Calu3 (cell line): ENCODE measurements at places on chromosomes 1 and 21. TPM values are rescaled to one million over a fixed set of nuclear protein-coding genes. Genes with fewer than 3 reads are reported as not detected.

The JUN gene
- 76.5 and 89.3 TPM in 2 replicates for total RNA-seq

The GPR89B gene
- total RNA-seq = 22.1 and 24.0 TPM in 2 replicates

The CR1 gene
- total RNA-seq = not detected in 2 replicates

- H3K36me3 ChIP-seq = peaks cover 9% of the 10 kb centered on the region
- peak within 1 kb of the TSS; percentile 72 for H3K4me3 ChIP-seq
- H3K27ac ChIP-seq = peak within 1 kb of the TSS; percentile 78
- no peaks in the 10 kb centered on the region for H3K27me3 ChIP-seq
- DNase-seq = no peak
Measured at GRCh38 chr1:241532162-241532531, at the start of gene KMO. Gene KMO, plus strand, starts transcription at chr1:241532378. Its CDS starts 67 bp downstream, at chr1:241532445.

GRCh38 chr1:32612189-32612881 lies 38.0 kb downstream of the ZBTB8OS start:
- H3K27me3 ChIP-seq = no peaks in the 10 kb centered on the region
- H3K4me1 ChIP-seq = peaks cover 9% of the 10 kb centered on the region
- H3K4me3 ChIP-seq = peak overlapping the region; percentile 69
- DNase-seq = peak; percentile 93
- peaks cover 17% of the 10 kb centered on the region for H3K36me3 ChIP-seq

DNA sequence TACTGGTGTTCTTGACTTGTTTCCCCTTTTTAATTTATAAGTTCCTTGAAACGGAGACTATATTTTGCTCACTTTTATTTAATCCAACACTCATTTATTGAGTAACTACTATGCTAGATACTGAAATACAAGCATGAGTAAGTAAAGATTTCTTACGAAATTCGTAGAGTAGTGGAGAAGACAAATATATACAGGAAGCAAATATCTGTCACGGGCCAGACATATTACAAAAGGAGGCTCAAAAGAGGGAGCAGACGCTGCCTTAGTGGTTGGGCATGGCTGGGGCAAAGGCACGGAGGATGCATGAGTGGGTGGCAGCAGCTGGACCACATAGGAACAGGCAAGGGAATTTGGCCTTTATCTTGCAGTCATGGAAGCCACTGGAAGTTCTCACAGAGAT lies 6.8 kb downstream of the NCF2 start:
- no peak overlapping the region for H3K27ac ChIP-seq
- DNase-seq = no peak
- H3K36me3 ChIP-seq = no peaks in the 10 kb centered on the region

DNA sequence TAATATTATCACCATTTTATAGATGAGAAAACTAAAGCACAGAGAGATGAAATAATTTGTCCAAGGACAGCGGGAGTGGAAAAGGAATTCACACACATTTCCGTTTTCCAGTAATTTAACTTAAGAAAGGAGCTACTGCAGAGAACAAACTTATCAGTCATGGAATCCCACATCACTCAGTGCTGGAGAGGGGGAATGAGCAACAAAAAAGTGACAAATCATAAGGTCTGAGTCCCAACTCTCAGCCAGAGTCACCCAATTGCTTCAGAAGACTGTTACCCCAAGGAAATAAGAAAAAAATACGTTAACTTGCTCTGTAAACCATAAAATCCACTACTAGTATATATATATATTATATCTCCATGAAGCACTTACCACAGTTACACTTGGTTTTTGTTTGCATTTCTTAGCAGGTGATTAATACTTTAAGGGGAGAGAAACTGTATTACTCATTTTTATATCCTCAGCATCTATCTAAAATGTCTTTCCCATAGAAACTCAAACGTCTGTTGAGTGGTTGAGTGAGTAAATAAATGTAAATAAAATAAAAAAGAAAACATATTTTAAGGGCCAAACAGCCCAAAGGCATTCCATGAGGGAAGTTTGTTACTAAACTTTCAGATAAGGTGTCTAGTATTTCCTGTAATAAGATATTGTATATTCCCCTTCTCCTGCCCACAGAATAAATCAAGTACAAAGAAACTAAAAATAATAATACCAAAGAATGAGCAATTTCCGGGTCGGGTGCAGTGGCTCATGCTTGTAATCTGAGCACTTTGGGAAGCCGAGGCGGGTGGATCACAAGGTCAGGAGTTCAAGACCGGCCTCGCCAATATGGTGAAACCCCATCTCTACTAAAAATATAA lies 76.8 kb downstream of the SLC45A1 start:
- peaks cover 5% of the 10 kb centered on the region for H3K36me3 ChIP-seq
- DNase-seq = peak; percentile 25
- no peaks in the 10 kb centered on the region for H3K27me3 ChIP-seq
- no peak overlapping the region for H3K4me3 ChIP-seq

- no peak overlapping the region for H3K4me3 ChIP-seq
- peak; percentile 74 for DNase-seq
- H3K36me3 ChIP-seq = peaks cover 12% of the 10 kb centered on the region
- peaks cover 90% of the 10 kb centered on the region for H3K4me1 ChIP-seq
- no peaks in the 10 kb centered on the region for H3K27me3 ChIP-seq
Measured at GRCh38 chr1:164772635-164773034, 213.7 kb downstream of the PBX1 start.

DNA sequence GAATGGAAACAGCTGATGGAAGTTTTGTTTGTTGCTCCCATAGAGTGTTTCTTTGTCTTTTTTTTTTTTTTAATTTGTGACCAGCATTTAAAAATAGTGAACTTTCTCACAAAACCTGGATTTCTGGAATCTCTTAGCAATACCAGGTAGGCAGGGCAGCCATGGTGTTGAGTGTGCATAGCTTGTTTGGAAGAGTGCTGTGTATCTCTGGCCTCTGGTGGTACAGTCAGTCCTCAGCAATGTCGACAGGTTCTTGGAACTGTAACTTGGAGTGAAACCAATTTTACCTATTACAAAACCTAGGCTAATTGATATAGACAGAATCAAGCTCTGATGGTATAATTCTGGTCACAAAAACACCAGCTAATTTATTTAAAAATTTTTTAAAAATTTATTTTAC lies 6.7 kb downstream of the AADACL3 start:
- H3K27ac ChIP-seq = no peak overlapping the region
- H3K36me3 ChIP-seq = no peaks in the 10 kb centered on the region
- no peak overlapping the region for H3K4me3 ChIP-seq
- H3K4me1 ChIP-seq = no peaks in the 10 kb centered on the region
- DNase-seq = no peak

DNA sequence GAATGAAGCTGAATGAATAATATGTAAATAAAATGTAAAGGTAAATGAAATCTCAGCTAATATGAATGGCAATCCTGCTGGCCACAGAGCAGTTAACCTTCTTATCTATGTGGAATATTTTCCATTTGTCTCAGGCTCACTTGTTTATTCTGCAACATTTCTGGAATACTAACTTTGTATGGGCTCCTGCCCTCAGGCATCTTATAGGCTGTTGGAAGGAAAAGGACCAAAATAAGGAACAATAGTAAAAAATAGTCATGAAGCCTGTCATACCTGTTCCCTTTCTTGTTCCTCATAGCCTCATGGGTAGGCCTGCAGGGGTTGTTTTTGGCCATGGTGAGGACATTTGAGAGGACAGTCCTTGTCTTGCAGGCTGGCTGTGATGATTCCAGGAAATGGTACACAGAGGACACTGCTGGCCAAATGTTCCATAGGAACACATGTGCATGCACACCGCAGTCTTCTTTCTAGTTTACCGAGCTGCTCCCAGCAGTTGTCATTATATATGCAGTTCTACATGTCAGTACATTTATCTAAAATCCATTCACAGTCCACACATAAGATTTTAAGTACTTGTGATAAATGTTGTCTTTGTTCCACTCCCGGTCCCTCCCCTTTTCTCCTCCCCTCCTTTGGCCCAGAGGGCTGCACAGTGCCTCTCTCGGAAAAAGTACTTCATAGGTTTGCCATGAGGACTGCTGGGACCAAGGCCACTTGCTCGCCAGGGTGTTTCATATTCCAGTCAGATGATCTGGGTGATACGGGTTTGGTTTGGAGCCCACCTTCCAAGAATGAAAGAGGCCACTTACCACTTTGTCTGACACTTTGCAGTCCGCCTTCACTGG lies 15.2 kb upstream of the KCNQ4 start:
- peaks cover 33% of the 10 kb centered on the region for H3K36me3 ChIP-seq
- no peak overlapping the region for H3K4me3 ChIP-seq
- no peak overlapping the region for H3K27ac ChIP-seq
- no peaks in the 10 kb centered on the region for H3K27me3 ChIP-seq

GRCh38 chr1:168420177-168420576 lies 123.6 kb downstream of the XCL2 start:
- no peaks in the 10 kb centered on the region for H3K36me3 ChIP-seq
- no peak for DNase-seq
- H3K4me3 ChIP-seq = no peak overlapping the region
- no peak overlapping the region for H3K27ac ChIP-seq

- H3K36me3 ChIP-seq = peaks cover 8% of the 10 kb centered on the region
- H3K27me3 ChIP-seq = no peaks in the 10 kb centered on the region
- peak; percentile 87 for DNase-seq
- H3K4me3 ChIP-seq = no peak overlapping the region
- peaks cover 10% of the 10 kb centered on the region for H3K4me1 ChIP-seq
Measured at GRCh38 chr1:205523891-205524793, 19.7 kb downstream of the CDK18 start.

DNA sequence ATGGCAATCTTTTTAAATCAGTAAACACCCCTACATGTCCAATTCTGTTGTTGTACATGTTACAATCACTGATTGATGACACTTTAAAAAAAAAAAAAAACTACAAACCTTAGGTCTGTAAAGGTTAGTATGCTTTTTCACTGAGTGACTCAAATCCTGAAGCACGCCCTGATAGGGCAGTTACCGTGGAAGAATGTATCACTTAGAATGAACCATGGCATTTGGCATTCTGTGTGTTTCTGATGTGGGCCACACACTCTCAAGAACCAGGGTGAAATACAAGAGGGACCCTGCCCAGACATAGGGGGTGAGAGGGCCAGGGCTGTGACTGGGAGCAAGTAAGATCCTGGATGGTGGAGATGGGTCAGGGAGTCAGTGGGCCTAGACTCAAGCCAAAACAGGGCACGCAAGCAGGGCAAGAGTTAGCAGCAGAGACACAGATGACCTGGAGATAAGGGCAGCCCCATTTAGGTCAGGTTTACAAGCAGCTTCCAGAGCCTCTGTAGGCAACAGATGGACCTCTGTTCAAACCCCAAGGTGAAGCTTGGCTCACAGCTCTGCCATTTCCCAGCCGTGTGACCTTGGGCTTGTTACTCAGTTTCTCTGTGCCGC lies 47.6 kb upstream of the DMRTB1 start:
- H3K27me3 ChIP-seq = peaks cover 36% of the 10 kb centered on the region
- H3K4me1 ChIP-seq = peaks cover 13% of the 10 kb centered on the region
- H3K36me3 ChIP-seq = no peaks in the 10 kb centered on the region
- DNase-seq = no peak
- no peak overlapping the region for H3K4me3 ChIP-seq

DNA sequence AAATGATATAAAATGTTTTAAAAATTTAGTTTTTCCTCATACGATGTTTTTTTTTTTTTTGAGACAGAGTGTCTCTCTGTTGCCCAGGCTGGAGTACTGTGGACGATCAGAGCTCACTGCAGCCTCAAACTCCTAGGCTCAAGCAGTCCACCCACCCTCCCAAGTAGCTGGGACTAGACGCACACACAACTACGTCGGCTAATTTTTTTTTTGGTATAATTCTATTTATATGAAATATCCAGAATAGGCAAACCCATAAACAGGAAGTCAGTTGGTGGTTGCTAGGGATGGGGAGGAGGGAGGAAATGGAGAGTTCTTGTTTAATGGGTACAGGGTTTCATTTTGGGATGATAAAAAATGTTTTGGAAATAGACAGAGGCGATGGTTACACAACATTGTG lies 56.5 kb downstream of the WARS2 start:
- H3K4me1 ChIP-seq = peaks cover 14% of the 10 kb centered on the region
- no peaks in the 10 kb centered on the region for H3K36me3 ChIP-seq
- no peak for DNase-seq
- H3K27me3 ChIP-seq = no peaks in the 10 kb centered on the region
- H3K27ac ChIP-seq = no peak overlapping the region

- peaks cover 26% of the 10 kb centered on the region for H3K4me1 ChIP-seq
- H3K36me3 ChIP-seq = no peaks in the 10 kb centered on the region
- no peak overlapping the region for H3K4me3 ChIP-seq
- no peak overlapping the region for H3K27ac ChIP-seq
- no peaks in the 10 kb centered on the region for H3K27me3 ChIP-seq
Measured at GRCh38 chr1:58765441-58765840, 18.4 kb downstream of the JUN start.

GRCh38 chr21:28550057-28550825 lies 442.4 kb downstream of the LTN1 start:
- no peaks in the 10 kb centered on the region for H3K27me3 ChIP-seq
- no peaks in the 10 kb centered on the region for H3K4me1 ChIP-seq
- no peaks in the 10 kb centered on the region for H3K36me3 ChIP-seq
- no peak overlapping the region for H3K4me3 ChIP-seq
- no peak overlapping the region for H3K27ac ChIP-seq
- no peak for DNase-seq

DNA sequence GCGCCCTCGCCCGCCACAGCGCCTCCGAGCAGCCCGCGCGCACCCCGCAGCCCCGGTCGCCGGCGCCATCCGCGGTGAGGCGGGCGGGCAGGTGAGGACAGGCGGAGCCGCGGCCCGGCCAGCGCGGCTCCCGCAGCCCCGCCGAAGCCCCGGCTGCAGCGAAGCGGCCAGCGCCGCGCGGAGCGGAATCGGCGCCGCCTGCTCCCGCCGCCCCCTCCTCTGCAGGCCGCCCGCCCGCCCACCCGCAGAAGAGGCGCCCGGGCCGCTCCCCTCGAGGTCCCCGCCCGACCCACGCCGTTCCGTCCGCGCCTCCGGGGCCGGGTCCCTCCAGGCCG lies 1.3 kb downstream of the PRDM16 start:
- H3K27me3 ChIP-seq = peaks cover 41% of the 10 kb centered on the region
- peaks cover 16% of the 10 kb centered on the region for H3K36me3 ChIP-seq
- H3K4me3 ChIP-seq = no peak overlapping the region
- no peak overlapping the region for H3K27ac ChIP-seq
- no peaks in the 10 kb centered on the region for H3K4me1 ChIP-seq
- DNase-seq = no peak

DNA sequence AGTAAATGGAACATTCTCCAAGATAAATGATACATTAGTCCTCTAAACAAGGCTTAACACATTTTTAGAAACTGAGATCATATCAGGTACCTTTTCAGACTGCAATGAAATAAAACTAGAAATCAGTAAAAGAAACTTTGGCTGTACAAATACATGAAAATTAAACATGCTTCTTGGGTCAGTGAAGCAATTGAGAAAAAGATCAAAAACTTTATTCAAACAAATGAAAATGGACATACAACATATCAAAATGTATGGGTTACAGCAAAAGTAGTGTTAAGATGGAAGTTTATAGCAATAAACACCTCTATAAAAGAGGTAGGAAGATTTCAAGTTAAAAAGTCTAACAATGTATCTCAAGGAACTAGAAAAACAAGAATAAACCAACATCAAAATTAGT lies 598.5 kb downstream of the SMYD3 start:
- no peak overlapping the region for H3K4me3 ChIP-seq
- no peaks in the 10 kb centered on the region for H3K4me1 ChIP-seq
- DNase-seq = no peak
- no peaks in the 10 kb centered on the region for H3K27me3 ChIP-seq
- H3K36me3 ChIP-seq = no peaks in the 10 kb centered on the region
